ENCODE measurements at places on chromosomes 11 and 22. TPM values are rescaled to one million over a fixed set of nuclear protein-coding genes. Genes with fewer than 3 reads are reported as not detected.

Gene BEST1
- polyA plus RNA-seq = 4.8 TPM

Gene TPBGL
- polyA plus RNA-seq = 0.30 TPM

Gene CASP5
- polyA plus RNA-seq = not detected

Gene TMPRSS5
- polyA plus RNA-seq = 1.7 TPM

- no peak for DNase-seq
These were observed 51.8 kb downstream of the COMMD9 start for GRCh38 chr11:36237391-36237790.

DNA sequence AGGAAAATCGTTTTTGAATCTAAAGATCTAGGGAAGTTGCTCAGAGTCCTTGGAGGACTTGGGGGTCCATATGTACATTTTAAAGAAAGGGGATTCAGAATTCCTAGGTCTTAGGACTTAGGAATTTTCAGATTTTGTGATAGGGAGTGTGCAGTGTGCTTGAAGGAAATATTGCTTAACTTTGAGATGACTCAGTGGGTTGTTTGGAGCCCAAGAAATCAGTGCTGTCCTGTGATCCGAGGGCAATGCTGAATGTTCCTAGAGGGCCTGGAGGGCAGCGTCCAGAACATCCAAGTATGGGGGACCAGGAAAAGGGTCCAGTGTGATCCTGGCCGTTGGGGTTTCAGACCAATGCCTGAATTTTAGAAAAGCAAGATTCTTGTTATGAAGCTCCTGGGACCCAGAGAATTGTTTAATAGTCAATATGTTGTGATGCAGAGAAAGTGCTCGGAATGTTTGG, 3.1 kb upstream of the IGF2 start:
- no peak for DNase-seq

- no peak for DNase-seq
These were observed 75.6 kb downstream of the BRD1 start for GRCh38 chr22:49751966-49752597.
